Muscle of arm (tissue), 14 donors: ENCODE measurements at places on chromosomes 2 and 18. TPM values are rescaled to one million over a fixed set of nuclear protein-coding genes. Genes with fewer than 3 reads are reported as not detected.

Gene STK17B
- 5.7 TPM for polyA plus RNA-seq

Gene PAIP2B
- 6.5 TPM for polyA plus RNA-seq

Gene LDLRAD4
- polyA plus RNA-seq = 11.8 TPM

Gene ACTG2
- 5.5 TPM for polyA plus RNA-seq

DNA sequence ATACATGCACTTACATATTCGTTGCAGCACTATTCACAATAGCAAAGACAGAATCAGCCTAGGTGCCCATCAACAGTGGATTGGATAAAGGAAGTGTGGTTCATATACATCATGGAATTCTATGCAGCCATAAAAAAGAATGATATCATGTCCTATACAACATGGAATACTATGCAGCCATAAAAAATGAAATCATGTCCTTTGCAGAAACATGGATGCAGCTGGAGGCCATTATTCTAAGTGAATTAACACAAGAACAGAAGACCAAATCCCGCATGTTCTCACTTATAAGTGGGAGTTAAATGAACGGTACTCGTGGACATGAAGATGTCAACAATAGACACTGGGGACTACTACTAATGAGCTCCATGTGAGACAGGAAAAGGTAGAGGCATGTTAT lies 288.1 kb upstream of the TFPI start:
- DNase-seq = no peak

GRCh38 chr18:43017622-43018021 lies 97.9 kb downstream of the RIT2 start:
- DNase-seq = no peak

DNA sequence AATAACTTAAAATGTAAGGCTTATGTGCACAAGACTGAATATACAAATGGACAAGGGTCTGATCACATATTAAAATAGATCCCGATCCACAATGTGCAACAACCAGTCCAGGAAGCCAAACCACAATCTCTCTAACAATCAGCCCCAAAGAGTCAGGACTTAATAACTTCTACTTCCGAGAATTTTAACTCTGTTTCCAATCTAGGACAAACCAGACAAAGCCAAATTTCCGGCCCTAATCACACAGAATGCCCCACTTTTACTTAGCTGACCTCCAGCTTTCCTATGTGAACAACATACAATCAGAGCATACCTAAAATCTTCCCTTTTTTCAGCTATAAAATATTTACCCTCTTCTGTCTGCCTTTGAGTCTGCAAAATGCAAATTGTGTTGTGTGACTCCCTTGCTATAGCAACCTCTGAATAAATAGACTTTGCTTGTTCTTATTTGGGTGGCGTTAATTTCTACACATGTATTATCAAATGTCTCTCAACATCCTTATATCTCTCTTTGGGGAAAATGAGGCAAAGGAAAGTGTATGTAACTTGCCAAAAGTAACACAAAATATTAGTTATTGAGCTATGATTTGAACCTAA lies 381.9 kb upstream of the MC4R start:
- no peak for DNase-seq

- no peak for DNase-seq
Observed at GRCh38 chr18:76161983-76162382, 333.1 kb downstream of the ZNF516 start.

DNA sequence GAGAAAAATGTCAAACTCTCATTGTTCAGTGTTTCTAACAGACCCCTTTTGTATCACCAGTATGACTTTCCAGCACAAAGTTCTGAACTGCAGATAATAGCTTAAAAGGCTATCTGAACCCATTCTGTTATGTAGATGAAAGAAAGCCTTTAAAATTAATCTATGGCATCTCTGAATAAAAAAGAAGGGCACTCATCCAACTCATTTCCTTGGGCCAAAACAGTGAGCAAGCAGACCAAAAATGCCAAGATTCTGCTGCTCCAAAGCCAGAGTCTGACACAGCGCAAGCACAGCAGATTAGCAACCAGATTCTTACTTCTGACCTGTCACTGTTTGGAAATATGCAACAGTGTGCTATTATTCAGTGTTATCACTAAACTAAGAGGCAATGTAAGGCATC lies 22.6 kb upstream of the ITGA6 start:
- no peak for DNase-seq

GRCh38 chr2:134367213-134367612 lies 113.3 kb downstream of the MGAT5 start:
- peak; percentile 84 for DNase-seq

DNA sequence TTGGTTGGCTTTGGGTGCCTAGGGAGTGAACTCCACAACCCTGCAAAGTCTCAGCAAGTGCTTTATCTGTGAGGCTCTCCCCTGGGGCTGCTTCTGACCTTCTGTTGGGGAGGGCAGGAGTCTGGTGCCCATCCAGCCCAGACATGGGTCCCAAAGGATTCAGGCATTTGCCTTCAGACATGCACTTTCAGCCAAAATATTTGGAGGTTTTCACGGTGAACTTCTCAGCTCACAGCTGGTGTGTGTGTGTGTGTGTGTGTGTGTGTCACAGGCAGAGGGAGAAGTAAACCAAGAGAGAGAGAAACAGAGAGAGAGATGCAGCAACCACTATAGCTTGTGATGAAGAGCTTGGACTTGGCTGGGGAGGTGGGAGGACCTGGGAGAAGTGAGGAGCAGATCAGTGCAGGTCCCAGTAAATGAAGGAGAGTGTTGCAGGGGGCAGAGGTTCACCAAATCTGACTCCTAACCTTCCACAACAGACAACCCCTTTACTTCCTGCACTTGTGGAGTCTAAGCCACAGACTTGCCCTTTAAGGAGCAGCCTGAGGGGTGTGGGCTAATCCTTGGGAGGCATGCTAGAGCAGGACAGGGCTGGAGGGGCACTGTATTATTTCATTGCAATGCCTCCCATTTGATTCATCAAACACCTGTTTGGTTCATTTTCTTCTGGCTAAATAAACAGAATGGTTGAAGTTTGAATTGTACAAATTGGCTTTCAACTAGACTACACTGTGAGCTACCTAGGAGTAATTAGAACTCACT lies 14.1 kb downstream of the SLC9A4 start:
- no peak for DNase-seq

- DNase-seq = no peak
Observed at GRCh38 chr18:48896875-48897511, 53.8 kb downstream of the SMAD7 start.

DNA sequence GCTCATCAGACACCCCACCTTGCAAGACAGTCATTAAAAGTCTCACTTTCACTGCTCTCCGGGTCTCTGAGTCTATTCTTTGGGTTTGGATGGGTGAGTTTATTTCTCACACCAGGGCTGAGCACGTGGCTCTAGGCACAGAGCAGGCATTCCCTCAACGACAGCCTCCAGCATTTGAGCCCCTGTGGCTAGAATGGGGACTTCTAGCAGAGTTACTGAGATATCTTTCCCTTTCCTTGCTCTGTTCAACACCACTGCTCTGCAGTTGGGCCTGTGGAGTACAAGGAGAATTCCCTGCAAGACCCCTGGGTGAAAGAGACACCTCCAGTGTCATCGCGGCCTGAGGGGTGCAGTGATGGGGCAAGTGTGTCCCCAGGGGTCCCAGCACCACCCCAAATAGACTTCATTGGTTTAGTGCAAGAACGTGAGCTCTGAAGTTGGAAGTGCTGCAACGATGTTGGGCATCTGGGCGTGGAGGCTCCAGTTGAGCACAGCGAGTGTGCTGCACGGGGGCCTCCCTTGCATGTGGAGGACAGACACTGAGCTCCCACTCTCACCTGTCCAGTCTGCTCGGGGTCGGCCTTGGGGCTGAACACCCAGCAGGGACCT lies 184.1 kb upstream of the HS6ST1 start:
- no peak for DNase-seq
